Activated CD4-positive, alpha-beta T cell treated with anti-CD3 and anti-CD28 coated beads, Interleukin-2, amount 50 U/mL, for 24 hours (primary cell): ENCODE measurements at places on chromosomes 5 and 9.

DNA sequence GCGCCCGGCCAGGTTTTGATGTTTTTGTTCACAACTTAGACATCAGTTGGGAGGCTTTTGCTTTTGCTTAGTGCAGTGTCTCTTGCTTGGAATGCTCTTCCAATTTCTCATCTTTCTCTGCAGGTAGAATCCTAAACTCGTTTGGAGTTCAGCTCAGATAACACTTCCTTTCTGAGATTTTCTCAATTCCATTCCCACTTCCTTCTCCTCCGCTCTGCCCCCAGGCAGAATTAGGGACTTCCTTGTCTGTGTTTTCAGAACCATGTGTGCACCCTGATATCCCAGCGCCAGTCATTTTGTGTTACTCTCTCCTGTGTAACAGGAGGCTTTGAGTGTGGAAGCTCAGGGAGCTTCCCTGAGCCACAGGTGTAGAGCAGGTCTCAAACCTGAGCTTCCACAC lies 171.0 kb downstream of the INSYN2B start:
- no peak for DNase-seq

GRCh38 chr5:172008689-172009141 lies 2.3 kb upstream of the FBXW11 start:
- DNase-seq = no peak

DNA sequence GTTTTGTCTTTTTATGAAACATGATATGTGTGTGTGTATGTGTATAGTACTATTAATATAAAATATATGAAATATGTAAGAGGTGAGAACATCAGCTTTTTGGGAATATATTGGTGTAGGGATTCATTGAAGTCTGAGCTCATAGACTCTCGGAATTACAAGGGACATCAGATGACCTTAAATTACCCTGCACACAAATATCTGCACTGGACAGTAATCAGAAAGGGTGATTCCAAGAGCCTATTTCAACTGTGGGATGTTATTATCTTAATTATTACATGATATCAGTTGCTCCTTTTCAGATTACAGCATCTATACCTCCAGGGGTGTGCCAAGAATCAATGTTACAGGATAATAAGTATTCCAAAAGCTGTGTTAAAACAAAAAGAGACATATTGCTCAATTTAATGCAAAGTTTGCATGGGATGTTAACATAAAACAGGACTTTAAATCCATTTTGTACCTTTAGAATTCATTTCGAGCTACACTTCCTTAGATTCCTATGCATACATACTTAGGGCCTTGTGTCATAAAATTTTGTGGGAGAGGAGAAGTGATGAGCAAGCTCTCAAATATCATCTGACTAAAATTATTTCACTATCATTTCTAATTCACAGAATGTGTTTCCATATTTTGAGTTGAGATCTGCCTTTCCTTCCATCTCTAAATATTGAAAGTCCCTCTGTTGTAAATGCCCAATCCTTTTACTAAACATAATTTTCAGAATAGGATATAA lies 365.2 kb downstream of the BRINP1 start:
- DNase-seq = no peak

DNA sequence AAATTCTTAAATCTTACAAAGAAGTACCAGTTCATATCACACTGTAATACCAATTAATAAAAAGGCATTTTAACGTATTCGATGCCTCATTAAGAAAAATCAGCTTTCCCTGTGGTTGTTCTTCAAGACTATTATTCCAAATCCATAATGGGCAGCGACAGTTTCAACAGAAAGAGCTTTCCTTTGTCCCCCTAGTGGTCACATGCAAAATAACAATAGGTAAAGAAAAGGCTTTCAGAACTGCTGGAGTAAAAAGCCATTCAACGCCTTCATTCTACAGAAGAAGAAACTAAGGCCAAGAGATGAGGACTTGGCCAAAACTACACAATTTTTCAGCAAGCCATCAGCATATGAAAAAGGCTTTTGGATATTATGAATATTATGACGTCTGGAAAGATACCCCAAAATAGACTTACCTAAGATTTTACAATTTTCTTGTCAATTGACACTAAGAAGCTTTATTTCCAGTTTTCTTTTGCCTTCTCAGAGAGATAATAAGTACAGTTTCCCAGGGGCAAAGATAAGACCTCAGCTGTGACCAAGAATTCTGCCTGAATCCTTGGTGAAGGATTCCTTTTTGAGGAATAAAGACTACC lies 6.7 kb upstream of the CDH6 start:
- no peak for DNase-seq

GRCh38 chr5:32020271-32020670 lies 153.8 kb downstream of the GOLPH3 start:
- DNase-seq = no peak

- DNase-seq = no peak
These were observed 2.5 kb downstream of the IL11RA start for GRCh38 chr9:34654323-34655051.

DNA sequence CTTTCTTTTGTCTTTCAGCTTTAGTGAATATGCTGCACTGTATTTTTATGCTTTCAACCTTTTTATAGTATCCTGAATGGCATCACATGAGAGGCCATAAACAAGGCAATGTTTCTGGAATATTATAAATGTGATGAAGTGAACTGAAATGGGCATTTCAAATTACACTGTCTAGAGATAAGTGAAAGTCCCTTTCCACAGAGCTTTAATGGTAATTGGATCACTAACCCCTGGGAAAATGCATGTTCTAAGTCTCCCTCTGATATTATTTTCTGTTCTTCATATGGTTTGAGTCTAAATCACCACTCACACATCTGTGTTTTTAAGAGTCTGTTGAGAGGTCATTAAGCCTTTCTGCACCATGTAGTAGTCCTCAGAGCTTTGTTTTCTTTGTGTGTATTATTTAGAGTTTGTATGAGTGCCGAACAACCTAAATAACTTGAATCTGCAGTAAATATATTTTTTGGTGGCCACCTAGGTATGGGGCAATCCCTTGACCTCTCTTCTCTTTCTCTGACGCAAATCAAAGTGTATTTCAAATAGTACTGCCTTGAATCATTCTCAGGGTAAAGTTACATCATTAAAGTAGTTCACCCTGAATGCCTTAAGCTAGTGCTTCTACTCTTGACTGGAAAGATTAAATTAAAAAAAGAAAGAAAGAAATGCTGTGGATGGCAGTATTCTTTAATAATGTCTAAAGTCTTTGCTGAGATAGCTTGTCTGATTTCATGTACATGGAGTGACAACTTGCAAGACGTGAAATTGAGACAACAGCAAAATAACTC lies 1931.0 kb upstream of the CDH6 start:
- DNase-seq = no peak

GRCh38 chr5:78756858-78757257 lies 108.3 kb upstream of the LHFPL2 start:
- no peak for DNase-seq

DNA sequence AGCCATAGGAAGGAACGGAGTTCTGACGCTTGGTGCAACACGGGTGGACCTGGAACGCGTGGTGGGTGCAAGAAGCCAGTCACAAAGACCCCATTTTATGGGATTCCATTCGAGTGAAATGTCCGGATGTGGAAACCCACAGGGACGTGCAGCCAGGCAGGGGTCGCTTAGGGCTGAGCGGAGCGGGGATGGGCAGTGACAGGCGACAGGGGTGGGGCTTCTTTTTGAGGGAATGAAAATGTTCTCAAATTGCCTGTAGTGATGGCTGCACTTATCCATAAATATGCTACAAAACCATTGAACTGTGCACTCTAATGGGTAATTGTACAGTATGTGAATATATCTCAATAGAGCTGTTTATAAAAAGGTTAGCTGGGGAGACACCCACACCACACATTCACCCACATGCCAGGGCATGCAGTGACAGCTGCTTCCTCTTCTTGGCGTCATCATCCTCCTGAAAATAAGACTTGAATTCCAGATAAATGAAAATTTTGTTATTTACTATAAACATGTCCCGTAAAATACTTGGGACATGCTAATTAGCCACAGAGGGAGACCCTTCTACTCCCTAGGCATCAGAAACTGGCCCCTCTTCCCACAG lies 71.3 kb upstream of the OLFM1 start:
- no peak for DNase-seq

GRCh38 chr5:107322936-107323335 lies 347.8 kb downstream of the EFNA5 start:
- no peak for DNase-seq

GRCh38 chr9:135297456-135298075 lies 182.0 kb upstream of the PPP1R26 start:
- DNase-seq = no peak

GRCh38 chr5:133386662-133387061 lies 225.7 kb downstream of the FSTL4 start:
- no peak for DNase-seq

DNA sequence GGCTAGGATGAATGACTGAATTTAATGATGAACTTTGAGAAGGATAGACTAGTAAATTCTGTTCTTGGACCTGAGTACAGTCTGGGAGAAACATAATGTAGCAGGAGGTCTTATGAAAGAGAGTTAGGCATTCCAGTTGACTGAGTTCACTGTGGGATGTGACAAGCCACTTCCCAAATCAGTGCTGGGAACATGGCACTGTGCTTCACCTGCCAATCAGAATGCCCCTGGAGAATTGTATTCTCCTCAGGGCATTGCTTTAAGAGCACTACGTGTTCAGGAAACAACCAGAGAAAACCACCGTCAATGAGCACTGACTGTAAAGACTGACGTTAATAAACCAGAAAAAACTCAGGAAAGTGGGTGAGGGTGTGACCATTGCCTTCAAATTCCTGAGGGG lies 1.2 kb downstream of the CCDC107 start:
- DNase-seq = no peak

DNA sequence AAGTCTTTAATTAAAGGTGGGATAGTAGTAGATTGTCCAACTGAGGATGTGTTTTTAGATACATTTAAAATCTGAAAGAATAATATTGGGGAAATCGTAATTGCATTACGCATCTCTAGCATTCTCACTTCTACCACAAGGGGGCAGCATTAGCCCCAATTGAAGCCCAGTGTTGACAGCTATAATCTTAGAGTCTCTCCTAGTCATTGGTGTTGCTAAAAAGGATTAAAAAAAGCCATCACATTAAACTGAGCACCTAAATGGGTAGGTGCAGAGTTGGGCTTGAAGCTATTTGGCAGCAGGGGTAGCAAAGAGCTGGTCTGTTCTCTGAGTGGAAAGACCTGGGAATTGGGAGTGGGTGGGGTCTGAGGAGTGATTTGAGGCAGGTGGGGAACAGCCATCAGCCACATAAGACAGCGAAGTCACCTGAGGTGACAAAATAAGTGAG lies 177.2 kb downstream of the OSTF1 start:
- DNase-seq = peak; percentile 25
